ENCODE measurements at places on chromosomes 16 and 17. TPM values are rescaled to one million over a fixed set of nuclear protein-coding genes. Genes with fewer than 3 reads are reported as not detected.

The GAS7 gene
- 0.30 TPM for total RNA-seq

- DNase-seq = no peak
Measured at GRCh38 chr16:1565083-1565805, 31.8 kb downstream of the TMEM204 start.

The KIF19 gene
- total RNA-seq = not detected

DNA sequence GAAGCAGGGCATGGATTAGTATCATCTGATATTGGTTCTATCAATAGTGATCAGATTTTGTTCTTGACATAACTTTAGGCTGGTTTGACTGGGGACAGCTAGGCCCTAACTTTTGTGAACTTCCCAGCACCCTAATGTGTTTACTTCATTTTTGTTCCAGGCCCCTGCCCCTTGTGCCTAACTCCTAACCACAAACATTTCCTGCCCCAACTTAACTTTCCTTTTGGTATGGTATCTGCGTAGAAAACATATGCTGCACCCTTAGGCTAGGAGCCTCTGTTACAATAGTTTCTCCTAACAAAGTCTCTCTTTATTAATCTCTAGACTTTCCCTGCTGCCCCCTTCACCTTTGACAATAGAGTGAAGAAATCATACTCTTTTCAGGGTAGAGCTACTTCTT, 2.5 kb downstream of the ADPRM start:
- DNase-seq = no peak

DNA sequence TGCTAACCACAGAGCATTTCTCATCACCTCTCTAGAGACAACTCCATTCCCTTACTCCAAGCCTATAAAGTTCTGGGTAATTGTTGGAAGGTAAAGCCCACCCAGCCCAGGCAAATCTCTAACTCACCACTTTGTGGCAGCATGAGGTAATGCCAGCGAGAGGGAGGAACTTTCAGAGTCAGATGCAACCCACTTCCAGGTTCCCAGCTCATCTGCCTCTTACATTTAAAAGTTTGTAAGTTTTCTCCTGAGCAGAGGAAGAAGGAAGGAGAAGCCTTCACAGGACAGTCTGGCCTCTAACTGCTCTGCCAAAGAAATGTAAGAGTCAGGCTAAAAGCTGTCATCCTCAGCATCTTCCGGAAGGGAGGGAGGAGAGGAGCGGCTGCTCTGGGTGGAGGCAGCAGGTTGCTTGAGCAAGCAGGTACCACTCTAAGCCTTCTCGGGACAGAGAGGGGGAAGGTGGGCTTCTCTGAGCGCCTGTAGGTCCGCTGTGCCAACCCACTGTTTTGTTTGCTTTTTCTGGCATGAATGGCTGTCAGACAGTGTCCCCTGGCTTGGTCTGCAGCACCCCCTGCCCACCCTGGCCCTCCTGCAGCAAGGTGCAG, 1.0 kb downstream of the ZNF319 start:
- DNase-seq = no peak

The STUB1 gene
- total RNA-seq = 136 TPM

DNA sequence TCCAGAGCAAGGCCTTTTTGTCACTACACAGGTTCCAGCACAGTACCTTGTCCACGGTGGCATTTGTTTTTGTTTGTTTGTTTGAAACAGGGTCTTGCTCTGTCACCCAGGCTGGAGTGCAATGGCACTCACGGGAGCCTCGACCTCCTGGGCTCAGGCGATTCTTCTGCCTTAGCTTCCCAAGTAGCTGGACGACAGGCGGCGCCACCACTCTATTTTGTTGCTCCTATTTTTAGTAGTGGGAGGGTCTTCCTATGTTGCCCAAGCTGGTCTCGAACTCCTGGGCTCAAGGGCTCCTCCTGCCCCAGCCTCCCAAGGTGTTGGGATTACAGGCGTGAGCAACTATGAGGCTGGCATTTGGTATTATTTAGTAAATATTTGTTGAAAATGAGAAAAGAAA, 10.3 kb downstream of the MRC2 start:
- no peak for DNase-seq

GRCh38 chr17:71313866-71314265, 807.0 kb upstream of the SOX9 start:
- DNase-seq = no peak

- no peak for DNase-seq
Measured at GRCh38 chr16:79792076-79792475, 191.5 kb upstream of the MAF start.

The ATP2A1 gene
- total RNA-seq = 1.4 TPM
